Globus pallidus (tissue), 1 donor: ENCODE measurements at places on chromosomes 16 and 17.
A peak's percentile ranks its signal among the peaks of the same experiment; 100 is the strongest.

DNA sequence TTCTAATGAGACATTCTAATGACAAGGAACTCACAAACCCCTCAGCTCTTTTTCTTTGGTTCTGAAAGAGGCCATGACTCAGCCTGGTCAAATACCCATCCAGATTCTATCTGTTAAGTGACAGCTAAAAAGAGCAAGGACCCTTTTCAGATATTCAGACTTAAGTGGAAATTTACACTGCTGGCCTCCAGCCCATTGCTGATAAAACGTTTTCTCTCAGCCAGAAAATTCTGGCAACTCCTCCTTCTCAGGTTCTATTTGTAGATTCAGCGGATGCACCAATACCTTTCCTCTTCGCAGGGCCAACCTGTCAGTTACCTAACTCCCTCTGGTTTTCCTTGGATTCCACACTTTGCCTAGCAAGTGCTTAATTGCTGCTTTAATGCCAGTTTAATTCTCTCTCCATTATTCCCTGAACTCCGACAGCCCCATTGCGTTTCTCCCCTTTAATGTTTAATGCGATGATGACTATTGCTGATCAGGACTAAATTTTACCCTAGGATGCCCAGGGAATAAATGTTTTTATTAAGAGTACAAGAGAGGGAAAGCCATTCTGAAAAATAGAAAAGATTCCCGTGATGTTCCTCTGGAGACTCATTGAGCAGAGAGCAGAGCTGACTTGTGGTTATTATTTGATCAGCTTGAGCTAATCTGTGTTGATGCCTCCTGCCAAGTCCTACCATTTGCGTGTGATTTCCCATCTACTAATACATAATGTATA lies 35.9 kb upstream of the TOM1L1 start:
- DNase-seq: no peak

DNA sequence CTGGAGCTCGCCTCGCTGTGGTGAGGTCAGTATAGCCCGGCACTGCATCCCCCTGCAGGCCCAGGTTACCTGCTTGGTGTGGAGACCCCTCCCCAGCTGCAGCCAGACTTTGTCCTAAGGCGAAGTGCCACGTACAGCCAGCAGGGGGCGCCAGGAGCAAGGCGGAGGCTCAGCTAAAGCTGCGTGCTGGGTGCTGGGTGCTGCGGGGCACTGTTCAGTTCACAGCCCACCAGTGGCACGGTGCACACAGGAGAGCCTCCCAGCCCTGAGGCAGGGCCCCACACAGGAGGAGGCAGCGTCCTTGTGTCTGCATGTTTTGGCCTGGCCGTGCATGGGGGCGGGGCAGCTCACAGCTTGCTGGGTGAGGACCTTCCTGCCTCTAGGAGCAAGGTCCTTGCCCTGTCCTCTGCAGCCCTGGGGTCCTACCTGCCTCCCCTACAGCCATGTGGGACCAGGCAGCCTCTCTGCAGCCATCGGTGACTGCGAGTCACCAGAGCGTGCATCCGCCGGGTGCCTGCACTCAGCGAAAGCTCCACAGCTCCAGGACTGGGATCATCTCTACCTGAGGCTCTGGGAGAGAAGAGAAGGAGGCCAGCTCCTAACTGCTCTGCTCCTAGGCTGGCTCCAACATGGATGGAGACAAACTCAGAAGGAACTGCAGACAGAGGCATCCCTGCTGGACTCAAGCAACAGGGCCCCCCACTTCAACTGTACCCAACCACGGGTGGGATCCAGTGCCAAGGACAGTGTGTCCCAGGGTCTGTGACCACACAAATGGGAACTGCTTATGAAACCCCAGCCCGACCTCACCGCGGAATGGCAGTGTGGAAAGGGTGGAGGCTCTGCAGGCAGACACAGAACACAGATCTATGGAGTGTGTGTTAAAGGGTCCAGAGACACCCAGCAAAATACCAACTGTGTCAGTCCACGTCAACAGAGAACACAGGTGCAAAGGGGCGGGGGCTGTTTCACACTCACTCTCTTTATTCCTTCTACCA lies 19.0 kb downstream of the SLC7A5 start:
- no peak for DNase-seq

DNA sequence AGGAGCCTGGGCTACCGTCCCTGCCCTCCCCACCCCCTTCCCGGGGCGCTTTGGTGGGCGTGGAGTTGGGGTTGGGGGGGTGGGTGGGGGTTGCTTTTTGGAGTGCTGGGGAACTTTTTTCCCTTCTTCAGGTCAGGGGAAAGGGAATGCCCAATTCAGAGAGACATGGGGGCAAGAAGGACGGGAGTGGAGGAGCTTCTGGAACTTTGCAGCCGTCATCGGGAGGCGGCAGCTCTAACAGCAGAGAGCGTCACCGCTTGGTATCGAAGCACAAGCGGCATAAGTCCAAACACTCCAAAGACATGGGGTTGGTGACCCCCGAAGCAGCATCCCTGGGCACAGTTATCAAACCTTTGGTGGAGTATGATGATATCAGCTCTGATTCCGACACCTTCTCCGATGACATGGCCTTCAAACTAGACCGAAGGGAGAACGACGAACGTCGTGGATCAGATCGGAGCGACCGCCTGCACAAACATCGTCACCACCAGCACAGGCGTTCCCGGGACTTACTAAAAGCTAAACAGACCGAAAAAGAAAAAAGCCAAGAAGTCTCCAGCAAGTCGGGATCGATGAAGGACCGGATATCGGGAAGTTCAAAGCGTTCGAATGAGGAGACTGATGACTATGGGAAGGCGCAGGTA lies 762 bp downstream of the CDK12 start:
- peak; percentile 41 for DNase-seq

DNA sequence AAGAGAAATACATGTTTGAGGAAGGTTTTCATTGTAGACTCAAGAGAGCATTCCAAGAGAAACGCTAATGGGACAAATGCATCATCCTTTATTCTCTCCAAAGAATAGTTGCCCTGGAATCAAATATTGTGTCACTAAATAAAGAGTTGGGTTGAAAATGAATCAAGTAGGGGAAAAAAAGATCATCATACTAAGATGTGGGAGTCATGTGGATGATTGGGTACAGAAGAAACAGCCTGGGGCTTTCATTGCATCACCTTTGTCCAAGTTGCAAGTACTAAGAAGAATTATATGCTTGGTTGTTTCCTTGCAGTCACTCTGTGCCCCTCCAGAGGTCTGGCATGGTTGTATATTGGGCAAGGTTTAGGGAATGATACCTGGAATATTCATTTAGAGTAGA lies 658.9 kb downstream of the TOX3 start:
- no peak for DNase-seq

GRCh38 chr17:15076991-15077663 lies 188.0 kb downstream of the PMP22 start:
- no peak for DNase-seq

- no peak for DNase-seq
Measured at GRCh38 chr17:28319598-28319935, 567 bp downstream of the TMEM97 start.

- DNase-seq: no peak
Measured at GRCh38 chr16:89343501-89344457, 126.3 kb downstream of the ZNF778 start.

- peak; percentile 54 for DNase-seq
Measured at GRCh38 chr16:21156767-21157467, 1.6 kb upstream of the LDAF1 start.

GRCh38 chr16:85390511-85391174 lies 222.5 kb upstream of the GSE1 start:
- DNase-seq: no peak

- DNase-seq: peak; percentile 9
Measured at GRCh38 chr17:71085238-71086033, 916.1 kb downstream of the KCNJ2 start.

- peak; percentile 53 for DNase-seq
Measured at GRCh38 chr16:22206842-22207714, 1.0 kb downstream of the EEF2K start.

GRCh38 chr17:71986886-71987285 lies 133.9 kb upstream of the SOX9 start:
- DNase-seq: no peak
